ENCODE measurements at places on chromosomes 2 and 18. TPM values are rescaled to one million over a fixed set of nuclear protein-coding genes. Genes with fewer than 3 reads are reported as not detected.

The IGFBP5 gene
- 666 TPM for total RNA-seq

The BMP10 gene
- total RNA-seq: not detected

DNA sequence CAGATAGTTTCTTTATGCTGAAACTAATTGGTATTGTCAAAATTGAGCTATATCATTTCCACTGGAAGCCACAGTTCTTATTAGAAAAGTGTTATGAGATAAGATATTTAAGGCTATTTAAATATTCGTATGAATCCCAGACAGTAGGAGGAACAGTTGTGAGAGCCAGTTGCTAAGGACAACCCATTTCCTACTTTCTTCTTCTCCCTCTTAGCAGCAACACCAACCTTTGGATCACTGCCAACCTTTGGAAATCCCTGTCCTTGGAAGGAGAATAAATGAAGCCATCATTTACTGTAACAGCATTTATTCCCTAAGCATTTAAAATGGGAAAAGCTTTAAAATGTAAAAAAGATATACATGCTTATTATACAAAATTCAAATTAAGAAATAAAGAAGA, 85.8 kb downstream of the PLCL1 start:
- H3K4me3 ChIP-seq: no peak overlapping the region
- no peaks in the 10 kb centered on the region for H3K36me3 ChIP-seq
- no peak overlapping the region for H3K27ac ChIP-seq

- H3K4me1 ChIP-seq: peaks cover 8% of the 10 kb centered on the region
- H3K27ac ChIP-seq: peak overlapping the region; percentile 8
- no peak for DNase-seq
- H3K27me3 ChIP-seq: no peaks in the 10 kb centered on the region
- no peak overlapping the region for H3K4me3 ChIP-seq
These were observed 41.0 kb upstream of the FOSL2 start for GRCh38 chr2:28351621-28352020.

- DNase-seq: no peak
- H3K4me1 ChIP-seq: no peaks in the 10 kb centered on the region
- no peaks in the 10 kb centered on the region for H3K36me3 ChIP-seq
- H3K27ac ChIP-seq: no peak overlapping the region
These were observed 6.4 kb upstream of the NEUROD1 start for GRCh38 chr2:181686576-181687185.

Measured in uterus (tissue), 4 donors.